Caudate nucleus (tissue), 63 donors: ENCODE measurements at places on chromosomes 2 and 18.

- no peak for DNase-seq
Observed at GRCh38 chr2:166516712-166517303, 22.8 kb upstream of the SCN7A start.

- DNase-seq: no peak
Observed at GRCh38 chr2:202172439-202173211, 65.8 kb downstream of the SUMO1 start.

DNA sequence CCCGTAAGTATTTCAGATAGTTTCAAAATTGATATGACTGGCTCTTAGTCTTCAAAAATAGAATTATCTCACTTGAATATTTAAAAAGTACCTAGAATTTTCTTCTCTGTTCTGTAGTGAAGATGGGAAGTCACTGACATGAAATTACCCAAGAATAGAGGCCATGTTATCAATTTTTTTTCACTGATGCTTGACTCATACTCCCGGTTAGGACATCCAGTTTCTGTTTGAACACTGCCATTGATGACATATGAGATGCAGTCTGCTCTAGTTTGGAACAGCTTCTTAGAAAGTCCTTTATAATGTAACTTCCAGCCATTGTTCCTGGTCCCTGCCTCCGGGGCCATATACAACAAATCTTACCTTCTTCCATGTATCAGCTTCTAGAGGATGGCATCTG, 26.0 kb downstream of the MAP3K20 start:
- no peak for DNase-seq

- DNase-seq: no peak
Observed at GRCh38 chr2:198144660-198145059, 340.3 kb downstream of the PLCL1 start.

DNA sequence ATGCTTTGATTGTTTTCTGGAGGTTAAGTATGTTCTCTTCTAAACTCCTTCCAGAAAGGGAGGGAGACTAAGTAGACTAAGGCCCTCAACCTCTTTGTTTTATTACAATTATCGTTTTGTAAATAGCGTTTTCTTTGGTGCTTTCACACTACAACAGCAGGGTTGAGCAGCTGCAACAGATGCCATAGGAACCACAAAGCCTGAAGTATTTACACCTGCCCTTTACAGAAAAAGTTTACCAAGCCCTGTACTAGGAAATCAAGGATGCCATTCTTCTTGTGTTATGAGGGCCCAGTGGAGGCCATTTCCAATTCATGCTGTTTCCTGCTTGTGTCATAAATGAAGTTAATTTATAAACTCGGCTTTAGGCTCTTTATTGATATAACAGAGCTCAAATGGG, 914.8 kb downstream of the DCDC2C start:
- no peak for DNase-seq

DNA sequence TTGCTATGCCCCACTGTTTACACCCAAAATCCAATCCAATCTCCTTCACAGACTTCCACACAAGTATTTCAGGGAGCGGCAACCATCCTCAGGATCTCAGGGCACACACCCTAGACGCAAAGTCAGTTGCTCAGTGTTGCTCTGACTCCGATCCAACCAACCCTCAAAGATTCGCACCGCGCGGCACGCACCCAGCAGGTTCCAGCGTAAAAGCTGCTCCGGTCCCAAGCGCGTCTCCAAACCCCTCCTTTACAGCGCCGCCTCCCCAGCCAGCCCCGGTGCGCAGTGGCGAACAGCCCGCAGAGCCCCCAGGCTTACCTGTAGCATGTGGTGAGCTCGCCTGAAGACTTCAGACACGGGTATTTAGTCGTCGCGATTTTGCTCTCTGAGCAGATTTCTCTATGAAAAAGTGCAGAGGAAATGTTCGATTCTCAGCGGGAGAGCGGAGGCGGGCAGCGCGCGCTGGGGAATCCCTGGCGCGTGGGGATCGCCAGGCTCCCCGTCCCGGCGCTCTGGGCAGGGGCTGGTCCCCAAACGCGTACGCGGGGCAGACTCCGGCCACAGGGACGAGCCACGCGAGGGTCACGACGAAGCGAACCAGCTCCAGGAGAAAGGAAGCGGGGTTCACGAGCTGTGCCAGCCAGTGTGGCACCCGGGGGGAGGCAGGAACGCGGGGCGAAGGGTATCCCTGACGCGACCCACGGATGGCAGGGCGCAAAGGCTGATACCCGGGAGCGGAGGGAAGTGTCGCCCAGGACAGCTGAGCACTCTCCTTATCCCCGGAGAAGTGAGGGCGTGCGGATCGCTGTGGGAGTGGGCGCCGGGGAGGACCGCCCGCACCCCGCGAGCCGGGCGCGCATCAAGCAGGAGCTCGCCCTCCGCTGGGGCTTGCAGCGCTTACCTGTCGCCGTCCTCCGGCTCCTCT, 650 bp downstream of the CCBE1 start:
- no peak for DNase-seq

GRCh38 chr2:159684796-159685195, 27.5 kb upstream of the MARCHF7 start:
- DNase-seq: no peak

- DNase-seq: no peak
Observed at GRCh38 chr2:239103125-239104098, 255.5 kb downstream of the TWIST2 start.

DNA sequence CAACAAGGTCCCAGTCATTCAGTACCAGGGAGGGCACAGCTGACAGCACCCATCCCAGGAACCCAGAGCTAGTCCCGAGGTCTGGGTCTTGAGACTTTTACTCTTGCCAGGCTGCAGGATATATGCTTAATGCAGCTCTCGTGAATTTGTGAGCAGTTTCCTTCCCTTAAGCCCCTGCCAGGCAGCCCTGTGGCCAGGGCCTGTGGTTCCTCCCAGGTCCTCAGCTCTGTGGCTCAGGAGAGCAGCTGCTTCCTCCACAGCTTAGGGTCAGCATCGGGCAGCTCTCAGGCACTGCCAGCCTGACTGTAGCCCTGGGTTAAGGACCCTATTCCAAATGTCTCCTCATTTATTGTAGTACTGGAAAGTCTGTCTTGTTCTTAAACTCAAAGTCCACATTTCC, 1384.8 kb downstream of the RPIA start:
- DNase-seq: no peak

- DNase-seq: no peak
Observed at GRCh38 chr2:210250622-210251021, 25.4 kb upstream of the ACADL start.

GRCh38 chr2:169480079-169480465, 778 bp downstream of the BBS5 start:
- no peak for DNase-seq

DNA sequence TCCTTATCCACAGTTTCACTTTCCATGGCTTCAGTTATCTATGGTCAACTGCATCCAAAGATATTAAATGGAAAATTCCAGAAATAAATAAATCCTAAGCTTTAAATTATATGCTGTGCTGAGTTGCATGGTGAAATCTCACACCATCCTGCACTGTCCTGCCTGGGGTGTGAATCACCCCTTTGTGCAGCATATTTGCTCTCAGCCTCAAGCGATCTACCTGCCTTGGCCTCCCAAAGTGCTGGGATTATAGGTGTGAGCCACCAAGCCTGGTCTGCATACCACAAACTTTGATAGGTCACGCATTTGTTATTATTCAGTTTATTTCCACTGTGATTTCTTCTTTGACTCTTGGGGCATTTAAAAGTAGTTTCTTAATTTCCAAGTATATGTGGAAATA, 117.2 kb downstream of the SPIRE1 start:
- no peak for DNase-seq

GRCh38 chr18:74961596-74961995, 247.3 kb downstream of the PTGR3 start:
- DNase-seq: no peak
